Mammary epithelial cell (primary cell): ENCODE measurements at places on chromosomes 7 and 10.

DNA sequence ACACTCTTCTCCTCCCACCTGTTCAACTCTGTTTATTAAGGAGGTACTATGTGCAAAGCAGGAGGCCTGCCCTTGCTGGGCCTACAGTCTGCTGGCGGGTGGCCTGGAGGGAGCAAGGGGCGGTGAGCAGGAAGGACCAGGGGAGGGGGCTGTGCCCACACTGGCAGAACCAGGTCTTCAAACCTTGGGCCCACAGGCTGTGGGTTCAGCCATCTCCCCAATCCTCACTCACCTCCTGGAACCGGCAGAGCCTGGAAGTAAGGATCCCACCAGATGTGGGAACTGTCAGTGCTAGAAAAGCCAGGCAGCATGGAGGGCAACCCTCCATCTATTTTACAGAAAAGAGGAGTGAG is 50.8 kb downstream of the CAMK2B start:
- DNase-seq = no peak

DNA sequence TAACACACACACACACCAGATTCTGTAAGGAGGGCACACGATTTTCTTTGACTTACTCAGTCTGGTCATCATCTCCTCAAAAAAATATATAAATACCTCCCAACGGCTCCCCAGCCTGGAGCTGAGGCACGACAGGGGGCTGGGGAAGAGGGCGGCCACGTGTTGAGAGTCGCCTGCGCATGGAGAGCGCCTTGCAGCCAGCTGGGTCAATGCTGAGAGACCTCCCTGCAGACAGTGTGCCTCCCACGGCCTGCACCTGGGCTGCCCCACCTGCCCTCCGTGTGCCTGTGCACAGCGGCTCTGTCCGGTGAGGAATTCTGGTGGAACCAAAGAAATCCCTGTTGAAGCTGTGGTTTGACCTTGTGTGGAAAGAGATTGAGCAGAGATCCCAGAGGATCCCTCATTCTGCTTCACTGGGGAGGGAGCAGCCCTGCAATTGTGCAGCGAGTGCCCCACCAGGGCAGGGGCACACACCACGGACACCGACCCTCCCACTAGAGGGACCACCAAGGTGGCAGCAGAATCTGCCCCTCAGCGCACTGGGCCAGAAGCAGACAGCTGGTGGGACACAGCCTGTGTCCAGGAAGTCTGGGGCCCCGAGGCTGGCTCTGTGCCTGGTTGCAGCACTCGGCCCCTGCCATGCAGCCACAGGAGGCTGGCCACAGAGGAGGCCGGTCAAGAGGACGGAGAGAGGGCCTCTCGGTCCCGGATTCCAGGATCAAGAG is 150.5 kb upstream of the PPP2R2D start:
- no peak for DNase-seq

- no peak for DNase-seq
Measured at GRCh38 chr7:116354171-116354545, 143.8 kb downstream of the TES start.

DNA sequence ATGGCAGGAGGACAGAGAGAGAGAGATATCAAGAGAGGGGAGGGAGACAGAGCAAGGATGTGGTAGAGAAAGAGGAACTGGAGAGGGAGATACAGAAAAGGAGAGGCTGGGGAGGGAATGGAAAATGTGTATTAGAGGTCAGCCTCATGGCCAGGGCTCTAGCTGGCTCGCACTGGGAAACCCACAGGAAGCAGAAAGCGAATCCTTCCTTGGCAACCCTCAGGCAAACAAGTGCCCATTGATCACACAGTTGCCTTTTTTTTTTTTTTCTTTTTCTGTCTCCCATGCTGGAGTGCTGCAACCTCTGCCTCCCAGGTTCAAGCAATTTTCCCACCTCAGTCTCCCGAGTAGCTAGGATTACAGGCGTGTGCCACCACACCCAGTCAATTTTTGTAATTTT is 391.2 kb downstream of the TYW1 start:
- DNase-seq = no peak

DNA sequence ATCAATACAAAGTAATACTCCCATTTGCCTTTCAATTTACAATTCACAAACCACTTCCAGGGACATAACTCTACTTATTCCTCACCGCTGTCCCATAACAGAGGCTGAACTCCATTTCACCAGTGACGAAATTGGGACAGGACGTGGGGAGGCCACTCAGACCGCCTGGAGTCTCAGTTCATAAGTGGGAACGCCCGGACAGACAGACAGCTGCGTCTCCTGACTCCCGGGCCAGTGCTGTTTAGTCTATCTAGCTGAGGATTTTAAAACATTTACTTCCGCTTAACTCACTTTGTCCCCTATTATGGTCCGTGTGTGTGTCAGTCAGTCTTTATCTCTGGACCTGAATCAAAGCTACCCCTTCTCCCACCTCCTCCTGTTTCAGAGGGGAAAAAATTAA is 67.4 kb upstream of the ZNF438 start:
- no peak for DNase-seq

- peak; percentile 52 for DNase-seq
Measured at GRCh38 chr7:106176414-106177299, 64.5 kb upstream of the SYPL1 start.

DNA sequence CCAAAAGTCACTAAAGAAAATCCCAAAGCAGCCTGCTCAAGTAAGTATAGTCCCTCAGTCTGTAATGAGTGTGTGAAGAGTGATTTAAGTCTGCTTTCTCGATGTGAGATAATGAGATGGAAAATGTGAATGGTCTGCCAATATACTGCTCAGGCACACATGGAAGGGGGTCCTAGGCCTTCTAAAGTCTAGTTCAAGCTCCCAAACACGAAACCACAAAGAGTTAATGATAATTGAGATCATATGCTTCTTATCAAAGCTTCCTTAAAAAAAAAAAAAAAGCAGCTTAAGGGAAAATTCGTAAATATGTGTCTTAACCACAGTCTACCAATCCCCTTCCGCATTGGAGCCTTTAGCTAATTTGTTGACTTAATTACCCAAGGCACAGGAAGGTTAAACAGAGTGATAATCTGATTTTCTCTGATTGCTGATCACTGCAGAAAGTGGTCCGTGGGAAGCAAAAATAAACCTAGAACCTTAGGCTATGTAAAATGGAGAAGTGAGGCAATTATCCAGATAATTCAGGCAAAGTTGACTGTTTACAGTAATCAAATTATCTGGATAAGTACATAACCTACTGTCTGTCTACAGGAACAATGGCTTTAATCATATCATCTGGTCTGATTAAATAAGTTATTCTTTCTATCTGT is 172.9 kb downstream of the MBL2 start:
- no peak for DNase-seq

GRCh38 chr7:149714910-149715471 is 58.4 kb downstream of the ZNF467 start:
- peak; percentile 48 for DNase-seq

- DNase-seq = no peak
Measured at GRCh38 chr7:108257954-108258353, 127.8 kb upstream of the LAMB4 start.

DNA sequence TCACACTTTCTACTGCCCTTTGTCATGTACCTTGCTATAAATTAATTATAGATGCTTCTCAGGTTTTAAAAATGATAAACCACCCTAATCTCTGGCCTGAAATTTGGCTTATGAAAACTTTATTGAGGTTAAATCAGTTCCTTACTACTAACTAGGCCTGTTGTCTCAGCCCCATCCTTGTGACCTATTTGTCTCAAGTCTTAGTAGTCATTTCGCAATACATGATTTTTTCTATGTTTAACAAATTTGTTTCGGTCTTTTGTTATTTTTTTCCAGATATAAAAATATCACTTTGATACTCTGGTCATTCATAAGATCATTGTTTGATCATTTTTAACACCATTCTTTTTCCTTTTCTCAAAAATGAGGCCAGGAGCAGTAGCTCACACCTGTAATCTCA is 411.6 kb downstream of the GFRA1 start:
- DNase-seq = no peak

- DNase-seq = no peak
Measured at GRCh38 chr7:27600247-27600646, 62.4 kb downstream of the HIBADH start.

GRCh38 chr10:79905322-79906314 is 43.3 kb downstream of the SFTPD start:
- DNase-seq = peak; percentile 14

DNA sequence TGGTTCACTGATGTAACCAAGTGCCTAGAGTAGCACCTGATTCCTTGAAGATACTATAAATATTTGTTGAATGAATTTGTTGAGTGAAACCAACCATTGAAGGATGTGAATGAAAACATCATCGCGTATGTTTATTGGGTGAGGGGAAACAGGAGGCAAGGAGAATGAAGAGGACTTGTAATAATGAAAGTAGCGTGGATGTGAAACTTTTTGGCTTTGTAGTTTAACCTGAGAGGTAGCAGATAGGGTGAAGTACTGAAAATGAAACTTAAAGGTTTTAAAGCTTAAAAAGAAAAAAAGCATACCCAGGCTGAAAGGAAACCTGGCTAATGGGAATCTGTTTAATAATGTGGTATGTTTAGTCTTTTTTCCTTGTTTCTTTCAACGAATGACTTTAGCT is 5.2 kb downstream of the CCNY start:
- no peak for DNase-seq

GRCh38 chr7:47636433-47637175 is 54.7 kb upstream of the TNS3 start:
- DNase-seq = no peak

DNA sequence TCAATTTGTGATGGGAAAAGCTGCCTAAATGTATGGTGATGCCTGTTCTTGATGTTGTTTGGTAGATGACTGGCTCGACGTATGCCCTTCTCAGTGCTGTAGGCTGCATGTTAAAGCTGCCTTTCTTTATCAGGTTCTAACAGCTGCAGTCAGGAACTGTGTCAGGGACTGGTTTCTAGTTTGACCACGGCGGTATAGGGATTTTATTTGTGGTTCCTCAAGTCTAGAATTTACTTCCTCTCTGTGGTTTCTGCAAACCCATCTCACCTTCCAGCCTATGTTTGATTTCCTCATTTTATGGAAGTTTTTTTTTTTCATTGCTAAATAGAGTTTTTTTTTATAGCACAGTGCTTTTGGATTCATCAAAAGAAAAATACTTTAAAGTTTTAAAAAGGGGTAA is 26.5 kb downstream of the LMTK2 start:
- DNase-seq = peak; percentile 64

DNA sequence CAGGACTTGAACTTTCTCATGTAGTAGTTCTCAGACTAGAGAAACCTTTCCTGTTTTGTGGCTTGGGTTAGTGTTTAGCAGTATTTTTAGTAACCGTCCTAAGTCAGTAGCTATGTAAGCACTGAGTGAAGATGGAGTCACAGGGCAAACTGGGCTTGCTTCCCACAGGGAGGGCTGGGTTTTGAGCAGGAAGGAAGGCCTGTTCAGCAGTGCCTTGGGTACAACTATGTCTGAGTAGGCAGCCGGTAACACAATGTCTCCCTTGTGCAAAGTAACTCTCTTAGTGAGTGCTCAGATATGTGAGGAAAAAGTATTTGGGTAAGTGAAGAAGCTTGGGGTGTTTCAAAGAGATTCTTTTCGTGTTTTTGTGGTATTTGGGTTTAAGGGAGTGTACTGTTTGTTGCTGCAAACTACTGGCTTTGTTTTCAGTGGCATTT is 96.4 kb downstream of the CCSER2 start:
- peak; percentile 95 for DNase-seq

DNA sequence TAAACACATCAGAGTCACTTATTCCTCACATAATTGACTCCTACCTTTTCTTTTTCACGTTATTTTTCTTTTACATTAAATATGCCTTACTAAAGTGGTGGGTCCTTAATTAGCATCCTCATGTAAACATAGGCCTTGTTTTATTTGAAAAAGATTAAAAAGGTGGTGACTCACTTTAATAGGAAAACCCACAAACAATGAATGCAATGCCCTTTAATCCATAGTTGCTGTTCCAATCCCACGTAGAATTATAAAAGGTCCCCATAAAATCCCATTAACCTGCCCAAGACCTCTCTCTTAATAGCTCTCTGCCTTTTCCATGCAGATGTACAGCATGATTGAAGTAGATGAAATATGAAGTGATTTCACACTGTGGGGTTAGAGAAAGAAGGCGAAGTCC is 32.2 kb downstream of the SLC16A12 start:
- DNase-seq = no peak

DNA sequence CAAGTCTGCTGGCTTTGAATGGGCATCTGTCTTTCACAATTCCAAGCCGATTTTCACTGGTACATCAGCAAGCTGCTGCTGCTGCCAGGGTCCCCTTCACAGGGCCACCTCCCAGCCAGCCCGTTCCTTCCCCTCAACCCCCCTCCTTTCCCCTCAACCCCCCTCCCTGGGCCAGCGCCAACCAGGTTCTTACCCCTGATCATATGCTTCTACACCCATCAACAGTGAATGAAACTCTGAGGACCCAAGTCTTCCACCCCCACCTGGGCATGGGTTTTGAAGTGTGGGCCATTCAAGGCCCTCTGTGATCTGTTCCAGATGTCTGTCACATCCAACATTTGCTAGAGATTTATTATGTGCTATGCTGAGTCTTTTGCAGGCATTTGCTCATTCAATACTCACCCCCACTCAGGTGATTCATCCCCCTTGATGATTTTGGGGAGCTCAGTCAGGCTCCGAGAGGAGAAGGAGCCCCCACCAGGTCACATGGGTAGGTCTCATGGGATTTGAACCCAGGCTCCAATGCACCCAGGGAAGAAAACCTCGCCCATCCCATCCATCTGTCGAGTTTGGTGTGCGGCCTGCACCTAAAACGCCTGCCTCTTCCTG is 52.7 kb upstream of the FOXK1 start:
- no peak for DNase-seq

DNA sequence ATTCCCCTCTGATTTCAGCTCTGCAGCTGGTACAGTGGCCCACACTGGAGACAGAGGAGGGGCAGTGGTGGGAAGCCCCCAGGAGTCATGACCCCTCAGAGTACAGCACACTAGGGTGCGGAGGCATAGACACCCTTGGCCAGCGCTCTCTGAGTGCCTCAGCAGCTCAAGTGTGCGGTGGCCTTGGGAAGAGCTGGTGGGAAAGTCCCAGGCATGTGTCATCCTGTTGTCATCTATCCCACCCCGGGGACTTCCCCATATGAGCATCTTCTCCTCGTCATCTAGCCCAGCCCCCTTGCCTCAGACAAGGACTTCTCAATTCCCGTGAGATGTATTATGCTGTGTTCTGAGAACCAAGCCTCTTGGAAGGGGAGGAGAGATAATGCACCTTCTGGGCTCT is 15.6 kb upstream of the PPIF start:
- peak; percentile 93 for DNase-seq

DNA sequence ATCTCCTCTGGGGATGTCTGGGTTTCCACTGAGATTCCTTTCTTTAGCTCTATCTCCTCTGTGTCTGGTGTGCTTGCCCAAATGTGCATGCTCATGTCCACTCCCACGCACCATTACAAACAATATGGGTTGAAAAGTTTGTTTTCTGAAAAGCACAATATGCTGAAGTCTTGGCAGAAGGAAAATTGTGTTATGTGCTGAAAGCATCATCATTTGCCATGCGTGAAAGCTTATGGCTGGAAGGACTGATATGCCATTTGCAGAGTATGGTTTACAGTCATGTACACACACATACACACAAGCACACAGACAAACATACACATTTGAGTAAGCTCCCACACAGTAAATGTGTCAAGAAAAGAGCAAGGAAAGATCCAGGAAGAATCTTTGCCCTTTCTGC is 231.6 kb downstream of the SORCS3 start:
- no peak for DNase-seq

GRCh38 chr10:132632091-132632561 is 94.5 kb downstream of the INPP5A start:
- DNase-seq = no peak
